ENCODE measurements at places on chromosomes 5 and 9. TPM values are rescaled to one million over a fixed set of nuclear protein-coding genes. Genes with fewer than 3 reads are reported as not detected.

GRCh38 chr9:7402334-7403027, 397.1 kb downstream of the DMAC1 start:
- no peaks in the 10 kb centered on the region for H3K36me3 ChIP-seq
- peaks cover 7% of the 10 kb centered on the region for H3K27me3 ChIP-seq
- DNase-seq, result no peak
- peaks cover 3% of the 10 kb centered on the region for H3K4me1 ChIP-seq
- H3K27ac ChIP-seq, result no peak overlapping the region

The ANKRD33B gene
- total RNA-seq, result 0.83 TPM

- no peaks in the 10 kb centered on the region for H3K36me3 ChIP-seq
- H3K27ac ChIP-seq, result no peak overlapping the region
- H3K27me3 ChIP-seq, result peaks cover 23% of the 10 kb centered on the region
- no peak overlapping the region for H3K4me3 ChIP-seq
Observed at GRCh38 chr5:81151546-81151945, 81.6 kb upstream of the CKMT2 start.

The ADAMTS2 gene
- 12.2 TPM for total RNA-seq

The FRMPD1 gene
- not detected for total RNA-seq

DNA sequence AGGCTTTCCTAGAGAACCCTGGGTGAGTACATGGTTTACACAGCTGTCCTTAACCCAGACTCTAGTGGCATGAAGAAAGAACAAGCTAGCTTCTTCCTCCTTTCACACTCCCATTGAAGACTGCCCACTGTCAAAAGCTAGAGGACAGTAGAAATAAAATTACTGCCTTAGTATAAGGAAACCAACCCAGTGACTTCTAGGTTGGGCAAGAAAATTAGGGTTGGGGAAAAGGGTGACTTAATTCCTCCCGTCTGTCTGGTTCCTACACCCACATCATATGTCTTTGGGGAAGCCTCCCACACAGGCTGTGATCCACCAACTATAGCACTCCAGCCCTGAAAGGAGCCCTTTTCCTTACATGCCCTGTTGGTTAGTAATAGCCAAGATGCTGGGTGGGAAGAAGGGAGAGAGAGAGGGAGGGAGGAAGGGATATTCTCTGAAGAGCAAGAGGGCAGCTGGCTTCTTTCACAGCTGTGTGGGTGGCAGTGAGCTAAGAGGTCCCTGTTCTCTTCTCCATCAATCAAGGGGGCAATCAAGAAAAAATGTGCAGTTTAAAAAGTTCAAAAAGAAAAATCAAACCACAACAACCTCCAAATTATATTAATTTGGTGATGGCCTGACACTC, 21.7 kb downstream of the HBEGF start:
- H3K4me3 ChIP-seq, result no peak overlapping the region
- no peaks in the 10 kb centered on the region for H3K36me3 ChIP-seq
- DNase-seq, result no peak
- peaks cover 3% of the 10 kb centered on the region for H3K27me3 ChIP-seq
- H3K4me1 ChIP-seq, result peaks cover 55% of the 10 kb centered on the region
- H3K27ac ChIP-seq, result no peak overlapping the region

GRCh38 chr5:101047181-101047580, 144.1 kb upstream of the ST8SIA4 start:
- H3K4me3 ChIP-seq, result no peak overlapping the region
- H3K36me3 ChIP-seq, result no peaks in the 10 kb centered on the region
- H3K27ac ChIP-seq, result no peak overlapping the region
- H3K27me3 ChIP-seq, result no peaks in the 10 kb centered on the region
- no peak for DNase-seq

GRCh38 chr9:9996259-9996658, 616.5 kb downstream of the PTPRD start:
- peaks cover 6% of the 10 kb centered on the region for H3K4me1 ChIP-seq
- H3K36me3 ChIP-seq, result no peaks in the 10 kb centered on the region
- H3K4me3 ChIP-seq, result no peak overlapping the region
- H3K27ac ChIP-seq, result no peak overlapping the region
- no peak for DNase-seq

GRCh38 chr9:8655071-8655470, 855.5 kb upstream of the DMAC1 start:
- DNase-seq, result no peak
- no peaks in the 10 kb centered on the region for H3K27me3 ChIP-seq
- H3K4me1 ChIP-seq, result no peaks in the 10 kb centered on the region
- no peaks in the 10 kb centered on the region for H3K36me3 ChIP-seq

GRCh38 chr9:211036-211435, 3.6 kb upstream of the DOCK8 start:
- no peak for DNase-seq
- H3K4me3 ChIP-seq, result no peak overlapping the region
- no peak overlapping the region for H3K27ac ChIP-seq
- no peaks in the 10 kb centered on the region for H3K36me3 ChIP-seq

The ZNF454 gene
- total RNA-seq, result 1.6 TPM

GRCh38 chr9:128428644-128429512, 8.2 kb downstream of the CERCAM start:
- H3K36me3 ChIP-seq, result peaks cover 13% of the 10 kb centered on the region
- no peaks in the 10 kb centered on the region for H3K27me3 ChIP-seq
- no peak for DNase-seq

- H3K27me3 ChIP-seq, result no peaks in the 10 kb centered on the region
- no peak overlapping the region for H3K27ac ChIP-seq
- no peak overlapping the region for H3K4me3 ChIP-seq
- no peaks in the 10 kb centered on the region for H3K36me3 ChIP-seq
- DNase-seq, result no peak
Observed at GRCh38 chr9:70921136-70921535, 200.3 kb downstream of the TRPM3 start.

DNA sequence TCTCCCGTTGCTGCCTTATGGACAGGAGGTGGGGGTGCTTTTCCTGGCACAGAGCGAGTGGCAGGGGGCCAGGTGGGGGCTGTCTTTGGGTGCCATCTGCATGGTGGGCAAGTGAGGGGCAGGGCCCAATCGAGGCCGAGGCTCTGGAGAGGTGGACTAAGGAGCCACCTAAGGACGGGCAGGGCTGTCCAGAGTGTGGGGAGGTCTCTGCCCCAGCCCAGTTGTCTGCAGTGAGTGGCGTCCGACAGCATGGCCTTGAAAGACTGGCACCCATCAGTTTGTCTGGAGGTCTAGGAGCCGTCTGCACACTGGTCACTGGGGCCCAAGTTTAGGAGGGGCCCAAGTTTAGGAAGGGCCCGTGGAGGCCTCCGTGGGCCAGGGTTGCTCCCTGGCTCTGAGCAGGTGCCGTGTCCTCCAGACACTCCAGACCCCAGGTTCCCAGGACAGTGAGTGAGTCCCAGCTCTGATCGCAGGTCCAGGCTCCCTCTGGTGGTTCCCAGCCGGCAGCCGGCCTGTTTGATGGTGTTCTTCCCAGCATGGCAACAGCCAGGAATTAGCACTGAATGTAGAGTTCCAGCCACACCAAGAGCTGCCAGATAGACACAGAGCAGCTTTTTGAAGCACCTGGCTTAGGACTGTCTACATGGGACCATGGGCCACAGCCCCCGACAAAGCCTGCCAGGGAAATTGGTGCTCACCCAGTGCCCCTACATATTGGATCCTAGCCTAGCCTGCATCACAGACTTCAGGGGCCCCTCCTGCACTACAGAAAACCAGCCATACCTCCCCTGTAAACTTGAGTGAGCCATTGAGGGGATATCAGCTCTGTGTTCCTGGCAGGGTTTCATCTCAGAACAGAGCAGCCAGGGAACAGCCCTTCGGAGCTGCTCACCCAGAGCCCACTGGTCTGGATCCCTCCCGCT, 120.9 kb downstream of the WNK2 start:
- H3K36me3 ChIP-seq, result no peaks in the 10 kb centered on the region
- H3K4me1 ChIP-seq, result no peaks in the 10 kb centered on the region

GRCh38 chr9:135053133-135053532, 34.3 kb upstream of the OLFM1 start:
- no peaks in the 10 kb centered on the region for H3K4me1 ChIP-seq
- H3K4me3 ChIP-seq, result no peak overlapping the region
- H3K27ac ChIP-seq, result no peak overlapping the region
- DNase-seq, result no peak

DNA sequence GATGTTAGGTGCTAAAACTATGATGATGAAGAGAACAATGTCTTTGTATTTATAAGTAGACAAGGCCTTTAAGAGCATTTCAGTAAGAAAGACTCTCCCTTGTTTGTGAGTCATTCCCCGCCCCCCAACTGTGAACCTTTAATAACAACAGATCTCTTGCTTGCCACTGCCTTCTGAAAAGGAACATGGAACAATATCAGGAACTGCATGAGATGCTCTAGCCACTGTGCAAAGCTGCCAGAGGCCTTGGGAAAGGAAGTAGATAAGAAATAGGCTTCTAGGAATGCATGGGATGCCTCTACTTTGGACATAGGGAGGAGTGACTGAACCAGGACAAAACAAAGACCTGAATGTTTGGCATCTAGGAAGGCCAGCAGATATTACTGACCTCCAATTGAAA, 296.1 kb upstream of the MPDZ start:
- no peak overlapping the region for H3K27ac ChIP-seq
- no peak for DNase-seq
- no peak overlapping the region for H3K4me3 ChIP-seq
- peaks cover 6% of the 10 kb centered on the region for H3K27me3 ChIP-seq

The CD72 gene
- 0.91 TPM for total RNA-seq

The RELL2 gene
- total RNA-seq, result 6.1 TPM

The FREM1 gene
- 2.2 TPM for total RNA-seq

GRCh38 chr5:125422342-125422741, 675.9 kb upstream of the ZNF608 start:
- peaks cover 18% of the 10 kb centered on the region for H3K4me1 ChIP-seq
- no peaks in the 10 kb centered on the region for H3K36me3 ChIP-seq
- DNase-seq, result no peak
- no peak overlapping the region for H3K4me3 ChIP-seq
- H3K27ac ChIP-seq, result no peak overlapping the region

- no peaks in the 10 kb centered on the region for H3K4me1 ChIP-seq
- no peaks in the 10 kb centered on the region for H3K27me3 ChIP-seq
- H3K27ac ChIP-seq, result no peak overlapping the region
- DNase-seq, result no peak
Observed at GRCh38 chr9:115192280-115192679, 74.3 kb upstream of the TNC start.

DNA sequence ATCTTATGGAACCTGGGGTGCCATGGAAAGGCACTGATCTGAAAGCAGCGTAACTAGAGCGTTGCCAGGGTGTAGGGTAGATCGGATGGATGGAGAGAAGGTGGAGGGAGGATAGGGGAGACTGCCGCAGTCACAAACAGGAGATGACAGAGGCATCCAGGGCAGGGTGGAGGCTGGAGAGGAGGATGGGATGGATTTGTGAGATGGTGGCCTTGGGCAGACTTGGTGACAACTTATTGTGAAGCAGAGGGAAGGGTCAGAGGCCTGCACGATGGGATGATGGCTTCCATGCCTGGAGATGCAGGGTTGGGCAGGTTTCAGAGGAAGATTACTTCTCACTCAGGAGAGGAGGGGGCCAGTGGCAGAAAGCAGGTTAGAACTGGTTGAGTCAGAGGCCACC, 2.4 kb downstream of the GLIPR2 start:
- H3K27me3 ChIP-seq, result no peaks in the 10 kb centered on the region
- H3K4me3 ChIP-seq, result no peak overlapping the region
- H3K4me1 ChIP-seq, result peaks cover 45% of the 10 kb centered on the region
- peaks cover 2% of the 10 kb centered on the region for H3K36me3 ChIP-seq

DNA sequence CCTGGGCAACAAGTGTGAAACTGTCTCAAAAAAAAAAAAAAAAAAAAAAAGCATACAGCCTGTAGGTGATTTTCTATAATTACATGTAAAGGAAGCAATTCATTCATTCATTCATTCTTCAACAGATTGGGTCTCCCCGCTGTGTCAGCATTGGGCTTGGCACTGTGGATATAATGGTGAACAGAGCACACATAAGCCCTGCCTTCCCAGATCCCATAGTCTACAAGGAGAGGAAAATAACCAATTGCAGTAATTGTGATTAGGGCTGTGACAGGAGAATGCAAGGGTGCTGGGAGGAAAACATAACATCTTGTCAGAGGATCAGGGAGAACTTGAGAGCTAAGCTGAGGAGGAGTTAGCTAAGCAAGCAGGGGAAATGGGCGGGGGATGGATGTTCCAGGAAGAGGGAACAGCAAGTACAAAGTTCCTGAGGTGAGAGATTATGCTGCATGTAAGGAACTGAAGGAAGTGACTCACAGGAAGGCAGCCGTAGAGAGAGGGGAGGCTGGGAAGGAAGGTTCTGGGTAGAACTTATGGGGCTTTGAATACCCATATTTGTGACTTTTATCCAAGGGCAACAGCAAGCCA, 24.0 kb upstream of the KLF9 start:
- H3K4me3 ChIP-seq, result no peak overlapping the region
- H3K27me3 ChIP-seq, result no peaks in the 10 kb centered on the region
- peak overlapping the region; percentile 85 for H3K27ac ChIP-seq
- DNase-seq, result no peak
- no peaks in the 10 kb centered on the region for H3K36me3 ChIP-seq
- peaks cover 58% of the 10 kb centered on the region for H3K4me1 ChIP-seq

The PCDHGA10 gene
- total RNA-seq, result 22.4 TPM

The GIN1 gene
- total RNA-seq, result 5.2 TPM

DNA sequence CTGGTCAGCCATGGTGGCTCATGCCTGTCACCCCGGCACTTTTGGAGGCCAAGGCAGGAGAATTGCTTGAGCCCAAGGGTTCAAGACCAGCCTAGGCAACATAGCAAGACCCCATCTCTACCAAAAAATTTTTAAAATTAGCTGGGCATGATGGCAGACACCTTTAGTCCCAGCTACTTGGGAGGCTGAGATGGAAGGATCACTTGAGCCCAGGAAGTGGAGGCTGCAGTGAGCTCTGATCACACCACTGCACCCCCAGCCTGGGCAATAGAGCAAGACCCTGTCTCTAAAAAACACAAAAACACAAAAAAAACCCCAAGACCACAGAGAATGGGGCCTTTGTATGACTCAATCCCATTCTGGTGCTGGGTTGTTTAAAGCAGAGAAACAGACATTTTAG, 44.0 kb downstream of the MED27 start:
- DNase-seq, result no peak
- no peaks in the 10 kb centered on the region for H3K27me3 ChIP-seq

DNA sequence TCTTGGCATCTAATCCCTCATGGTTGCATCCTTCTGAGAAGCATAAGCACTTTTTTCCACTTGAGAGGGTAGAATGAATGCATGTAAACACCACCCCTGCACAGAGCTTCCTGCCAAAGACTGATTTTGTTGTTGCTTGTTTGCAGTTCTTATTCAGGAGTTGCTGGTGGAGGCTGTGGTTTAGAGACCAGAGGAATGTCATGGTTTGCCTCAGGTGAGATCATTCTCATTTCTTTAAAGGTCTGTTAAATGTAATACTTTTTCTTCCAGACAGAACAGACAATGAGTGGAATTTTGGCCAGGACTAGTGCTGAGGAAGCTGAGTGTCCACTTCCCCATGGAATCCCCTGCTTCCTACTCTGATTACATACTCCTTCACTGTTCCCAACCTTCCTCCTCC, 3.2 kb upstream of the TNC start:
- no peak overlapping the region for H3K27ac ChIP-seq
- H3K36me3 ChIP-seq, result peaks cover 4% of the 10 kb centered on the region
- peaks cover 2% of the 10 kb centered on the region for H3K27me3 ChIP-seq

DNA sequence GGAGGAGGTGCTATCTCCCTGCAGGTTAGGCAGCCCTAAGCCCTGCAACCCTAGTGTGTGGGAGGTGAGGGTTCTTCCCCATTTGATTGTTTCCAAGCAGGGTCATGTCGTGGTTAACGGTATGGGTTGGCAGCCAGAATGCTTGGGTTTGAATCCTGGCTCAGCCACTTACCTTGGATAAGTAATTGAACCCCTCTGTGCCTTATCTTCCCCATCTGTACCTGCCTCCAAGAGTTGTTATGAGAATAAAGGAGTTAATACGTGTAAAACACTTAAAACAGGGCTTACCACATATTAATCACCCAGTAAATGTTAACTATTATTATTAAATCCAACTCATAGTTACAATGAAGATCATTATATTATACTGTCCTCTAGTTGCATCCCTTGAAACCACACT, 52.2 kb upstream of the SPATA31E1 start:
- peaks cover 38% of the 10 kb centered on the region for H3K27me3 ChIP-seq
- no peak overlapping the region for H3K27ac ChIP-seq
- no peaks in the 10 kb centered on the region for H3K36me3 ChIP-seq
- no peak overlapping the region for H3K4me3 ChIP-seq
